Fibroblast of gingiva (primary cell): ENCODE measurements at places on chromosomes 4 and X.

- DNase-seq, result no peak
Measured at GRCh38 chrX:106862972-106863688, 40.0 kb downstream of the RIPPLY1 start.

GRCh38 chrX:11462648-11463047 is 169.4 kb downstream of the AMELX start:
- DNase-seq, result no peak

- DNase-seq, result no peak
Measured at GRCh38 chrX:132968296-132968949, 10.0 kb upstream of the HS6ST2 start.

GRCh38 chr4:162849937-162850336 is 316.8 kb downstream of the NAF1 start:
- DNase-seq, result no peak

GRCh38 chr4:114323841-114324240 is 274.8 kb upstream of the UGT8 start:
- no peak for DNase-seq

- no peak for DNase-seq
Measured at GRCh38 chr4:81698538-81699296, 227.0 kb upstream of the RASGEF1B start.
